ENCODE measurements at places on chromosomes 3 and 15.
A peak's percentile ranks its signal among the peaks of the same experiment; 100 is the strongest.

DNA sequence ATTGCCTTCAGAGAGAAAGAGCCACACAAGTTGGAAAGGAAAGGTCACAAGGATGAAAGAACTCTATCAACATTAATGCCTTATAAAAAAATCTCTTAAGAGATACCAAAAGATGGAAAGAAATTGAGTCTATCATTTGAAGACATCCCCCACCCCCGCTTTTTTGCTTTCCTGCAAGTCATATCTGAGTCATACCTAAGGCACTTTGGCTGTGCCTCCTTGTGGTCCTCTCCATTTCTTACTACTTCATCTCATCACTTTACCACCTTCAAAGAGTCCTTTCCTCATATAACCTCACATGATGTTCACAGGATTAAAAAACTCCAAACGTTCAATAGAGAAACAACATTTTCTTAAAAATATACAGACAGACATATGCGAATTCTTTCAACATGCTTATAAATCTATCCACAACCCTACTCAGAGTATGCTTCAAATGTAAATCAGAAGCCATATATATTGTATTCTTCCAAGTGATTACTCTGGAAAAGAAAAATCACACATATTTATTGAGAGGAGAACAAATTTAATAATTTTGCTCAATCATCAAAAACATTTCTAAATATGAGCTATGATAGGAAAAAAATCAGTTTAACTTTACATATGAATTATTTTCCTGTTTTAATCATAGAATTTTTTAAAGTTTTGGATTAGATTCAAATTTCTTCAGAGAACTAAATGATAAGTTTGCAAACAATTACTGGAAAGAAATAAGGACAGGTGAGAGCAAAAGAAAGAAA lies 1003.9 kb upstream of the CFAP20DC start:
- no peak for DNase-seq
- H3K27ac ChIP-seq, result no peak overlapping the region
- H3K36me3 ChIP-seq, result no peaks in the 10 kb centered on the region
- no peak overlapping the region for H3K4me3 ChIP-seq

DNA sequence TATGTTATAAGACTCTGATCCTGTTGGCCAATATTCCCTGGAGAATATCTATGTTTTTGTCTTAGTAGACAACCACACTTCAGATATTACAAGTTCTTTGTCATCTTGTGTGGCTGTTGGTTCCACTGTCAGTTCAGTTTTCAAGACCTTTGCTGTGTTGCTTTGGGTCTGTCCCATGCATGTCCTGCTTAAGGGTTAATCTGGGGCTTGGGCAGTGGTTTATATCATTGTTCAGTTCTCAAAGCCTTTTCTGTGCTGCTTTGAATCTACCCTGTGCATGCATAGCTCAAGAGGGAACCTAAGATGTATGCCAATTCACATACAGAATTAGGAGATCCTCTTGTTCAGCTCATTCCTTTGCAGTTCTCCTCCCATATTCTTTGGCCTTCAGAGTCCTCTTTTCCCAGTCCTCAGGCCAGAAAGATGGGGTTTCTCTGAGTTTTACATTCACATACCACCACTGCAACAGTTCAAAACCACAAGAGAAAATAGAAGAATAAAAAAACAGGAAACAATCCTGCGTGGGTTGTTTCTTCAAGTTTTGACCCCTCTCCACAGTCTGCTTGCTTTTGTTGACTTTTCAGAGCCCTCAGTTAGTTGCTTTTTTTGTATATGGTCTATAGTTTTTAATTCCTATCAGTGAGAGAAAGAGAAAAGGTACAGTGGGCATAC lies 21.6 kb downstream of the BUB1B start:
- H3K36me3 ChIP-seq, result no peaks in the 10 kb centered on the region
- DNase-seq, result no peak
- H3K27ac ChIP-seq, result peak overlapping the region; percentile 86
- peak overlapping the region; percentile 58 for H3K4me3 ChIP-seq
- no peaks in the 10 kb centered on the region for H3K27me3 ChIP-seq

GRCh38 chr3:112602217-112602838 lies 38.6 kb downstream of the CCDC80 start:
- no peak overlapping the region for H3K4me3 ChIP-seq
- H3K36me3 ChIP-seq, result peaks cover under 1% of the 10 kb centered on the region

DNA sequence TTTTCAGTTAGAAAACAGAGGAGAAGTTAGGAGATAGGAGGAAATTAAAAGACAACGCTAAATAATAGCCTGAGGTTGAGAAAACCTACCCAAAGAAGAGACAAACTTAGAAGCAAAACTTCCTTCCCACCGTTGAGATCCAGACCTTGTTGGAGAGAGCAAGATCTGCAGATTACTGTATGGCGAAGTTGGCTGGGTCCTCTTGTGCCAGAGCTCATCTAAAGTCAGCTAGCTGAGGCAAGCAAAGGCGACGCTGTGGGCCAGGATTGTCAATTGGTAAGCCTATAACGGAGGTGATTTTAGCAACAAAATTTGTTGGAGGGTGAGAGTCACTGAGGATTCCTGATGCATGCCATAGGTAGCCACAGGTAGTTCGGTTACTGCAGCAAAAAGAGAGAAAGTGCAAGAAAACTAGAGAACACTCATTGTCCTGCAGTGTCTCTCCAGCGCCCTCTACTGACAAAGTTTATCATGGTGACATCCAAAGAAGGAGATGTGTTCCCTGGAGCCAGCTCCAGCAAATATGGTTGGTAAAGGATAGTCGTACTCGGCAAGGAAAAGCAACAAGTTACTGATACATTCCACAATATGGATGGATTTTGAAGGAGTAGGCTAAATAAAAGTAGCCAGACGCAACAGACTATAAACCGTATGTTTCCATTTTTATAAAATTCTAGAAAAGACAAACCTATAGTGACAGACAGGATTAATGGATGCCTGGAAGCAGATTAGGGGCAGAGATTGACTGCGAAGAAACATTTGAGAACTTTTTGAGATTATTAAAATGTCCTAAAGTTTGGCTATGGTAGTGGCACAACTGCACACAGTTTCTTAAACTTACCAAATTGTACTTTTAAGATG lies 9.8 kb upstream of the OR5K4 start:
- peak; percentile 31 for DNase-seq
- H3K27me3 ChIP-seq, result no peaks in the 10 kb centered on the region
- H3K36me3 ChIP-seq, result no peaks in the 10 kb centered on the region
- no peak overlapping the region for H3K4me3 ChIP-seq
- H3K4me1 ChIP-seq, result no peaks in the 10 kb centered on the region
- H3K27ac ChIP-seq, result no peak overlapping the region

DNA sequence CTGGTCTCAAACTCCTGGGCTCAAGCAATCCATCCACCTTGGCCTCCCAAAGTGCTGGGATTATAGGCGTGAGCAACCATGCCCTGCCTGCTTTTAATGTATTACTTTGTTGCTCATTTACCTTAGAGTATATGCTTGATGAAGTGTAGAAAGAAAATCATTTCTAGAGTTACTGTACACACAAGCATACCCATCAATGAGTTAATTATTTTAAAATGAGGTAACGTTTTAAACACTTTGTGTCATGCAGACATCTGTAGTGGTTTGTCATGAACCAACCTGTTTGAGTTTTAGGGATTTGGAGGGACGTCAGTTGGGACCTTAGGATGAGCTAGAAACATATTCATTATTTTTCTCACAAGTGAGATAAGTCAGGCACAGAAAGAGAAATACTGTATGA lies 332.4 kb upstream of the IGF1R start:
- H3K4me1 ChIP-seq, result no peaks in the 10 kb centered on the region
- H3K27ac ChIP-seq, result no peak overlapping the region
- H3K4me3 ChIP-seq, result no peak overlapping the region
- H3K36me3 ChIP-seq, result no peaks in the 10 kb centered on the region
- DNase-seq, result no peak
- H3K27me3 ChIP-seq, result no peaks in the 10 kb centered on the region

DNA sequence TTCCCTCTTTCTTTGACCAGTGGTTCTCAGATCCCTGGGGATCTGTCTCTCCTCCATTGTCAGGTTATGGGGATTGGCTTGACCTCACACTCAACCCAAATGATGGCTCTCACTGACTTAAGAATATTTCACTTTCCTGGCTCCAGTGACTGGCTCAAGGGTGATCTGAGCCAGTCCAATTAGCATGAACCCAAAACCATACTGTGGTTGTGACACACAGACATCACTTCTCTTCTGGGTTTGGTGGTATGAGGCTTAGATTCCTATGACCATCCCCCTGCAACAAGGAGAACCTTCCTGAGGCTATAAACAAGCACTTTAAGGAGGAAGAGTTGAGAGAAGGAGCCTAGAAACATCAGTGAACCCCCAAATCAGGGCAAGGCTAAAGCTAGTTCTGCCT lies 85.8 kb downstream of the KCNAB1 start:
- no peaks in the 10 kb centered on the region for H3K36me3 ChIP-seq
- H3K27ac ChIP-seq, result no peak overlapping the region
- peaks cover 39% of the 10 kb centered on the region for H3K27me3 ChIP-seq
- H3K4me1 ChIP-seq, result no peaks in the 10 kb centered on the region
- no peak overlapping the region for H3K4me3 ChIP-seq

DNA sequence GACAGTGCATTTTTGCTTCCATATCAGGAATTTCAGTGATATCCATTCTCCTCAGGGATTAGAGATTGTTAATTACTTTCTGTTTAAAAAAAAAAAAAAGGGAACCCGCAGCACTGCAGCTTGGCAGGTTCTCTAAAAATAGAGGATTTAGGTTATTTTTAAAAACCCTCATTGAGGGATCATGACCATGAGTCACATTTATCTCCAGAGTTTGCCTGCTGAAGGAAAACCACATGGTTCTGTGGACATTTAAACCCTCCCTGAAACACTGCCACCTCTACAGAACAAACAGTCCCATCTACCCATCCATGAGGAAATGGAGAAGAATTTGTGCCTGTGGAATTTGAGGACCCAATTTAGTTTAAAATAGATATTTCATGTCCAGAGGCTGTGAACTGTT lies 66.2 kb upstream of the UBE2E1 start:
- H3K27me3 ChIP-seq, result no peaks in the 10 kb centered on the region
- H3K4me1 ChIP-seq, result peaks cover 8% of the 10 kb centered on the region
- no peak overlapping the region for H3K4me3 ChIP-seq
- DNase-seq, result no peak
- no peak overlapping the region for H3K27ac ChIP-seq

GRCh38 chr15:68542771-68543164 lies 36.0 kb upstream of the CORO2B start:
- peaks cover 46% of the 10 kb centered on the region for H3K27me3 ChIP-seq
- H3K27ac ChIP-seq, result no peak overlapping the region
- H3K4me1 ChIP-seq, result no peaks in the 10 kb centered on the region
- no peak overlapping the region for H3K4me3 ChIP-seq

- DNase-seq, result no peak
- H3K36me3 ChIP-seq, result no peaks in the 10 kb centered on the region
- no peak overlapping the region for H3K4me3 ChIP-seq
- peaks cover 27% of the 10 kb centered on the region for H3K27me3 ChIP-seq
- no peaks in the 10 kb centered on the region for H3K4me1 ChIP-seq
- H3K27ac ChIP-seq, result no peak overlapping the region
Measured at GRCh38 chr3:70815817-70816216, 503.4 kb upstream of the MDFIC2 start.

GRCh38 chr3:72102112-72102616 lies 317.2 kb upstream of the PROK2 start:
- no peaks in the 10 kb centered on the region for H3K36me3 ChIP-seq
- no peak overlapping the region for H3K4me3 ChIP-seq

GRCh38 chr3:12884186-12884680 lies 42.9 kb upstream of the RPL32 start:
- H3K36me3 ChIP-seq, result peaks cover 5% of the 10 kb centered on the region
- no peak overlapping the region for H3K4me3 ChIP-seq
- no peak overlapping the region for H3K27ac ChIP-seq
- H3K4me1 ChIP-seq, result peaks cover 9% of the 10 kb centered on the region
